NCI-H524 (cell line): ENCODE measurements at places on chromosomes 1 and 21.

DNA sequence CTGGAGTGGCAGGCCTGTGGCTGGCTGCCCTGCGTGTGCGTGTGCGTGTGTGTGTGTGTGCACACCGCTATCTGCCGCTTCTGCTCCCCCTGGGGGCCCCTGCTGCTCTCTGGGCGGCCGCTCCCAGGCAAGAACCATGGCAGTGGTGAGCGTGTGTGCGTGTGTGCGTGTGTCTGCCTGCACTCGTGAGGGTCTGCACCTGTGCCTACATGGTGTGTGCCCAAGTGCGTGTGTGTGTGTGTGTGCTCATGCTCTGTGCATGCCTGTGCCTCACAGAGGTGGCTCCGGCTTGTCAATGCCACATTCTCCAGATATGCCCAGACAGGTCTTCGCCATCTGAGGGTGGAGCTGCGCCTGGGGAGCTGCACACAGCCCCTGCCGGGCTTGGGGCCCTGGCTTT lies 18.7 kb upstream of the PEX10 start:
- DNase-seq = no peak

DNA sequence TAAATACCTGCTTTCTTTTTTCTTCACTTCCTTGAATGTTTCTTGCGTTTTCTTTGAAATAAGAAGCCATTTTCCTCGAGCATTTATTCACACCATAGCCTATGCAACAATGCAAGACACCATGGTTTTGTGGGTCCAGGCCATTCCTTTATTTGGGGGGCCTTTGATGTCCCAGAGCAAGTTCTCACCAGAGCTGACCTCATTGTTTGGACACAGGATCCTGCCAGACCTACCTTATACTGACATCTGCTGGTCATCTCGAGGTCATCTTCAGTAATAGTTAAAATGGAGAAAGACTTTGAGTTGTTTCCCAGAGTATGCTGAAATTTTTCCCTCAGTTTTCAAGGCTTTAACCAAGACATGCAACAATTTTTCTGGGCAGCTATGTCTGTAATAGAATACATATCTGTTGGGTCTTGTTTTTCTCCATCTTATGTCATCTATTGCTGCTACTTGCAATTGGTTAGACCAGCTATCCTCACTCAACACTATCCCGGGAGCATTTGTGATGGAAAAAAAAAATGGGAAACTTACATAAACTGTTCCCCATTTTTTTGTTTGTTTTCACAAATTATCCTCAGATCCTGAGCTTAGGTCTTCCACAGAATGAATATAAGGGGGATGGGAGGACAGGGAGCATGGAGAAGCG lies 34.0 kb upstream of the BACE2 start:
- DNase-seq = peak; percentile 6

- DNase-seq = no peak
Observed at GRCh38 chr1:69852151-69852550, 284.4 kb downstream of the LRRC7 start.

GRCh38 chr1:115310581-115311473 lies 27.2 kb downstream of the NGF start:
- DNase-seq = no peak

GRCh38 chr21:35294231-35294898 lies 245.3 kb upstream of the RUNX1 start:
- no peak for DNase-seq

GRCh38 chr1:190102757-190103326 lies 374.8 kb downstream of the BRINP3 start:
- DNase-seq = no peak

DNA sequence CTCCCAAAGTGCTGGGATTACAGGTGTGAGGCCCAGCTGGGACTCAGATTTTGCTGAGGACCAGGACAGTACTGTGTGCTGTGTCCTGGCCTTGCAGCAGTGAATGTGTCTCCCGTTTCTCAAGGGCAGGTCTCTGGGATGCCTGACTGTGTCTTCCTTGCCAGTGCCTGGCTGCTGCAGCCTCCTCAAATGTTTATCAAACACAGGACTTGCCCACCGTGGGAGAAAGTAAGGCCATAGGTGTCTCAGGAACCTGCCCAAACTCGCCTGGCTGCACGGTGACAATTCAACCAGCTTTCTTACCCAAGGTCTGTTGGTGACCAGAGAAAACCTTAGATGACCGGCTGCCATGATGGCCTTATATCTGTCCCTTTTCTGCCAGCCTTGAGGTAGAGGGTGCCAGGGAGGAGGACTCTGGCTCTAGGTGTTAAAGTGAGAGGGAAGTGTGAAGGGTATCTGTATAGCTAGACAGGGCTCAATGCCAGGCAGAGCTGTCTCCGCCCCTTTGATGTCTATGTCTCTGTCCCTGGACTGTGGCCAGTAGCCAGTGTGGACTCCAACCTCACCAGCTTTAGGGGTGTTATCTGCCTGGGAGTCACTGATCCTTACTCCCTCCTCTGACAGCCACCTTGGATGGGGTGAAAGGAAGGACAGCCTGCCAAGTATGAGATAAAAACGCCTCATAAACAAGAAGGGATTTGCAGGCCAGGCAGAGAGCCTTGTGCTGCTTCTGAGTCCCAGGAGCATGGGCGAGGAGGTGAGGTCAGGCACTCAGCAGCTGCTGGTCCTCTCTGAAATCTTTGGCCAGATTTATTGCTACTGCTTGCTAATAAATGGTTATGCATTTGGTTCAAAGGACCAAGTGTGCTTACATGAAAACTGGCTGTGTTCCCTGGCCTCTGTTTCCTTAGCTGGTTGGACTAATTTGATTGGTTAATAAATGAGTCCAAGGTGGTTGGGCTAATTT lies 22.3 kb downstream of the IL6R start:
- DNase-seq = no peak

- DNase-seq = no peak
Observed at GRCh38 chr21:44884097-44884496, 10.6 kb upstream of the PTTG1IP start.

DNA sequence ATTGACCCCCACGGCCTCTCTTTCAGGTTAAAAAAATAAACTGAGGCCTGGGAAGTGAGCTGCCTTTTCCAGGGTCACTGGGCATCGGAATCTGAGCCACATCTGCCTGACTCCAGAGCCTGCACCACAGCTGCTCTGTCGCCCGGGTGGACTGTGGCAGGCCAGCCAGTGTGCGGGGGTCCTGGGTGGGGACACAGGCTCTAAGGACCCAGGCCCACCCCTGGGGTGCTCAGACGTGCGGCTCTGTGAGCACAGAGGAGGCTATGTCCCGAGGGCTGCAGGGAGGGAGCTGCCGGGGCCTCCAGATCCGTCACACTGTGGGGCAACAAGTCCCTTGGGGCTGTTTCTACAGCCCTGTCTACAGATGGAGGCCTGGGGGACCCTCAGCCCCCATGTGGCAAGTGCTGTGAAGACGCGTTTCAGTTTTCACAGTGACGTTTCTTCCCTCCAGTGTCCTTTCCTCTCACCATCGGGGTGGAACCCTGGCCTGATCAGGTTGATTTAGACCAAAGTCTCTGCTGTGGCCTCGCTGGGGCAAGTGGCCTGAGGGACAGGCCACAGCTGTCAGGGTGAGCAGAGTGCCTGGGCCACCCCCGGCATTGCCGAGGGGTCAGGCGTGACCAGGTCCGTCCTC lies 39.2 kb upstream of the ACTRT2 start:
- DNase-seq = no peak

- DNase-seq = no peak
Observed at GRCh38 chr1:222754366-222755139, 17.6 kb downstream of the FAM177B start.

DNA sequence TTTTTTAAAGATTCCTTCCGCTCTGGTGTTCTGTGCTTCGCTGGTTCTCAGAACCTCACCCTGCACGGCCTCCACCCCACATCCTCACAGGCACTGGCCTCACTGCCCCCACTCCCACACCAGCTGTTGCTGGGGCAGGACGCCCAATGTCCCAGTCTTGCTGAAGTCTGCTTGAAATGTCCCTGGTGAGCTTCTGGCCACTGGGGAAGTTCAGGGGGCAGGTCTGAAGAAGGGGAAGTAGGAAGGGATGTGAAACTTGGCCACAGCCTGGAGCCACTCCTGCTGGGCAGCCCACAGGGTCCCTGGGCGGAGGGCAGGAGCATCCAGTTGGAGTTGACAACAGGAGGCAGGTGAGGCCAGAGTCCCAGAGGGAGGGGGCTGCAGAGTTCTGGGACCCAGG lies at the start of gene C1QA:
C1QA (plus strand) TSS at position 276 of the 400 bp plus-strand sequence. CDS start 989 bp downstream, outside the sequence.
- DNase-seq = no peak

GRCh38 chr1:235586413-235586812 lies 63.2 kb downstream of the GNG4 start:
- DNase-seq = no peak

- DNase-seq = no peak
Observed at GRCh38 chr1:154583773-154584172, 16.2 kb downstream of the CHRNB2 start.

DNA sequence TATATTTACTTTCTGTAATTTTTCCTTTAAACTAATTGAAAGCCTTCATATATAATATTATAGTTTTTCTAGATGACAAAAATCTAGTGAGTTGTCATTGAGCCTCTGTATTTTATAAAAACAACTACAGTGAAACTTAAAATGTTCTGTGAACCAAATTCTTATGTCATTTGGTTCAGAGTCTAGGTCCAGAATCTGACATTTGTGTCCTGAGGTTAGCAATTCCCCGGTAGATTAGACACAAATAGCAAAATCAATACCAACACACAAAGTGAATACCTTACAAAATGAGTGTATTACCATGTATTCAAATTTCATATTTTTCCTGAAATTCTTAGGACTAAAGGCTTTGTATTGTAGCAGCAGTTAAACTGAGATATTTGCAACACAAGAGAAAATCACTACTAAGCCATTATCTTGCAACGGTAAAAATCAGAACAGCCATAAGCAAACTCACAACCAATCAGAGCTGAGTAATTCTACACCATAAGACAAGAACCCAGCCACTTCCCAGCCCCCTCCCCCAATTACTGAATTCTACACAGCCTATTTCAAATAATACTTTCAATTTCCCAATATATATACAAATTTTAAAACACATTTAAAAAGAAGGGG lies 573.5 kb downstream of the SMYD3 start:
- no peak for DNase-seq

- peak; percentile 34 for DNase-seq
Observed at GRCh38 chr1:39672551-39672947, 642 bp upstream of the NT5C1A start.

DNA sequence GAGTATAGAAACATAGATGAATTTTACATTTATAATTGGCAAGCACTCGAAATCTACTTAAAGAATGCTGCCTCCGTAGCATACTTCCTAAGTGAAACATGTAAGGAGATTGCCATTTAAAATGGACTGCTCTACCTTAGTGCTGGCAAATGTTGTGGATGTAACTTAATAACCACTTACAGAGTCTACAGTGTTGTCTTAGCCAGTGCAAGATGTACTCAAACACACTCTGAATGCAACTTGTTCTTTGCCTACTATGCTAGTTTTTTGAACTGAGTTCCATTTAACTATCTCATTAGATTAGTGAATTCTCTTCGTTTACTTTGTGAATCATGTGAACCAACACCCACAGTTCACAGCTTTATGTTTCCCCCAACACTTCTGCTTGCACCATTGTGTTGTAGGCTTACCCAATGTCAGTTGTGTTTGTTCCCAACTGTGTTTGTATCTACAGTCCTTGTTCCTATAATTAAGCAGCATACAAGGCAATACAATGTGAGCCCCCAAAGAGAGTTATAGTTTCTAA lies 345.5 kb upstream of the LYPLAL1 start:
- no peak for DNase-seq

DNA sequence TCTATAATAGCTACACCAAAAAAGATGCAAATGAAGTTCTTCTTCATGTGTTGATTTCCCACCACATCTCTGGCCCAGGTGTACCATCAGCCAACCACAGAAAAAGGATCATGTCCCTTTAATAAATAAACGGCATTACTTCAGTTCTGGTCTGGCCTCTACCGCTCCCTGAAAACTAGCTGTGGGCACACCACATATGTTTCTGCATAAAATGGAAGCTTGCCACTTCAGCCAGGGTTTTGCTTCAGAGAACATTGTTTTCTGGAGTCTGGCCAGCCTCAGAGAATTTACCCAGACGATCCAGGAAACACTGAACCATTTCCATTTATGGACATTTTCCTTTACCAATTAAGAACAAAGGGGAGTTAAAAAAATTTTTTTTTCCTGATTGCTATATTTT lies 5.8 kb upstream of the LAMC2 start:
- DNase-seq = no peak

DNA sequence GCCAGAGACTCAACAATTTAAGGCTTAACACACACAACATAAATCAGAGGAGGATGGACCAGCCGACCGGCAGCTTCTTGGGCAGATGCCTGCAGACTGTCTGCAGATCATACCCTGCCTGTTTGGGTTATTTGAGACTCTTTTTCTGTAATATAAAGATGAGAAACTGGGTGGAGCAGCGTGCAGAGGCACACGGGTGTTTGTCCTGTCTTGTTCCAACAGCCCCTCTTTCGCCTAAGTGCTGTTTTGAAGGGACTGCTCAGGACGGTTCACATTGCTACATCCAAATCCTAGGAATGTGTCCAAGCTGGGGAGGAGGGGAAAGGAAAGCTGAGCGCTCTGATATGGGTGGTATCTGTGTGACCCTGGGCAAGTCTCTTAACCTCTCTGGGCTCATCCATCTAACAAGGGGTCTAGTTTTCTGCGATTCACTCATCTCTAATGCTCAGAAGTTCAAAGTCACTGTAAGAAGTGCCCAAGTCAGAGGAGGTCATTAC lies 149.9 kb downstream of the CLIC6 start:
- no peak for DNase-seq

- no peak for DNase-seq
Observed at GRCh38 chr1:34842952-34843371, 16.6 kb downstream of the SMIM12 start.

GRCh38 chr1:33381977-33382376 lies 48.9 kb downstream of the PHC2 start:
- no peak for DNase-seq

GRCh38 chr1:48920851-48921250 lies 144.2 kb upstream of the BEND5 start:
- peak; percentile 64 for DNase-seq

- DNase-seq = peak; percentile 34
Observed at GRCh38 chr1:40774266-40774998, 9.2 kb upstream of the KCNQ4 start.

GRCh38 chr1:84833194-84833593 lies 59.8 kb downstream of the LPAR3 start:
- DNase-seq = no peak

DNA sequence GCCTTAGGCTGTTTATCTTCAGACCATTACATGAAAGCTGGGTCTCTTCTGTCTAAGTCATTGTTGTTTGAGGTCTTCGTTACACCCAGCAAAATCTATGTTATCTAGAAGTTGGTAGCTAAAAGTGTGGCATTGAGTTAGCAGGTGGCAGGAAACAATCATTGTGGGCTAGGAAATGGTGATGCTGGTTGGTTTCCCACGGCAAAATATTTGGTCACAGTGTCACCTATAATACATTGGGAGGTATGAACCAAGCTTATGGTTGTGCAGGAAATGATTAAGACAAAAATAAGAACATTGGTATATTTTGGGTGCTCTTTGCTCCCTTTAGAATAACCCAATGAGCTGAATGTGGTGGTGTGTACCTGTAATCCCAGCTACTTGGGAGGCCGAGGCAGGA lies 169.7 kb downstream of the TRIM33 start:
- no peak for DNase-seq
